ENCODE measurements at places on chromosomes 6 and 20. TPM values are rescaled to one million over a fixed set of nuclear protein-coding genes. Genes with fewer than 3 reads are reported as not detected.

IL17A gene
- not detected for polyA plus RNA-seq

VWA7 gene
- 1.0 TPM for polyA plus RNA-seq

BHLHE23 gene
- not detected for polyA plus RNA-seq

CAGE1 gene
- polyA plus RNA-seq: not detected

LGSN gene
- polyA plus RNA-seq: 0.03 TPM

SLC17A1 gene
- polyA plus RNA-seq: 11.7 TPM

ARFGEF3 gene
- polyA plus RNA-seq: 0.06 TPM

HLA-DMA gene
- polyA plus RNA-seq: 10.0 TPM

CLPSL2 gene
- not detected for polyA plus RNA-seq

UBE3D gene
- polyA plus RNA-seq: 0.78 TPM

ZKSCAN4 gene
- 1.8 TPM for polyA plus RNA-seq

SLA2 gene
- polyA plus RNA-seq: 0.18 TPM

ANKRD66 gene
- not detected for polyA plus RNA-seq

SUMO4 gene
- polyA plus RNA-seq: not detected

DOK5 gene
- 0.10 TPM for polyA plus RNA-seq

DIDO1 gene
- polyA plus RNA-seq: 10.1 TPM

GINS1 gene
- polyA plus RNA-seq: 0.70 TPM

PDE10A gene
- polyA plus RNA-seq: 0.24 TPM
